Hair follicular keratinocyte (primary cell): ENCODE measurements at places on chromosomes 13 and 19. TPM values are rescaled to one million over a fixed set of nuclear protein-coding genes. Genes with fewer than 3 reads are reported as not detected.

Gene RASAL3
- not detected in 2 replicates for total RNA-seq

Gene GSX1
- total RNA-seq: not detected in 2 replicates

Gene ADM5
- 1.3 and 4.1 TPM in 2 replicates for total RNA-seq

Gene UPK1A
- total RNA-seq: not detected in 2 replicates

Gene LILRB4
- not detected in 2 replicates for total RNA-seq

Gene KXD1
- total RNA-seq: 176 and 181 TPM in 2 replicates

Gene CDX2
- not detected in 2 replicates for total RNA-seq

Gene CRX
- total RNA-seq: not detected in 2 replicates

Gene ZNF333
- 3.2 and 5.1 TPM in 2 replicates for total RNA-seq

Gene MBD3L2
- not detected in 2 replicates for total RNA-seq

Gene IZUMO2
- total RNA-seq: not detected in 2 replicates

Gene PPP1R13L
- 93.5 and 112 TPM in 2 replicates for total RNA-seq

Gene SPIB
- not detected in 2 replicates for total RNA-seq

Gene OR4F17
- total RNA-seq: not detected in 2 replicates

Gene ZNF709
- 0.47 and 0.53 TPM in 2 replicates for total RNA-seq

Gene TMEM272
- total RNA-seq: not detected in 2 replicates

Gene C19orf47
- 5.3 and 12.9 TPM in 2 replicates for total RNA-seq

Gene ATP8B3
- 0.49 and 1.6 TPM in 2 replicates for total RNA-seq

Gene PABPC3
- total RNA-seq: 0.04 TPM in 1 of 2 replicates, not detected in the other

Gene SYNE4
- total RNA-seq: 0.23 and 1.4 TPM in 2 replicates

Gene MYO1F
- 0.31 TPM in 1 of 2 replicates, not detected in the other for total RNA-seq

Gene ACP7
- 3.0 and 3.7 TPM in 2 replicates for total RNA-seq

Gene DAND5
- total RNA-seq: not detected in 2 replicates

Gene PGLYRP2
- not detected in 2 replicates for total RNA-seq
